ENCODE measurements at places on chromosomes 5 and 9. TPM values are rescaled to one million over a fixed set of nuclear protein-coding genes. Genes with fewer than 3 reads are reported as not detected.

Gene PCDHGA5
- polyA plus RNA-seq = 15.5 TPM

Gene CSF1R
- 54.8 TPM for polyA plus RNA-seq

Gene ZNF354B
- 18.5 TPM for polyA plus RNA-seq

Gene FABP6
- polyA plus RNA-seq = 6.4 TPM

Gene MAP1B
- 441 TPM for polyA plus RNA-seq

Gene NELFB
- polyA plus RNA-seq = 79.7 TPM

Gene TPPP
- polyA plus RNA-seq = 64.0 TPM

Gene CDKN2A
- polyA plus RNA-seq = 0.80 TPM

Gene IFNK
- polyA plus RNA-seq = not detected

Gene PCDHGC4
- 91.8 TPM for polyA plus RNA-seq

Gene GIN1
- 10.6 TPM for polyA plus RNA-seq

Gene LCN6
- polyA plus RNA-seq = not detected

Gene CFAP157
- 27.6 TPM for polyA plus RNA-seq

Gene CBY3
- polyA plus RNA-seq = 2.6 TPM

Gene DNAI1
- polyA plus RNA-seq = 10.3 TPM

Gene ADAMTS16
- polyA plus RNA-seq = 5.0 TPM

Gene PDLIM4
- polyA plus RNA-seq = 40.9 TPM

Measured in spinal cord (tissue), 10 donors.